ENCODE measurements at places on chromosomes 6 and 20.
A peak's percentile ranks its signal among the peaks of the same experiment; 100 is the strongest.

- peaks cover 72% of the 10 kb centered on the region for H3K27me3 ChIP-seq
- DNase-seq: peak; percentile 57
- peak overlapping the region; percentile 60 for H3K4me3 ChIP-seq
- no peak overlapping the region for H3K27ac ChIP-seq
Observed at GRCh38 chr6:160766989-160767646, 65.1 kb downstream of the PLG start.

GRCh38 chr6:34516391-34517324, 39.5 kb downstream of the SPDEF start:
- peak; percentile 3 for DNase-seq
- H3K4me3 ChIP-seq: no peak overlapping the region
- no peak overlapping the region for H3K27ac ChIP-seq
- H3K36me3 ChIP-seq: no peaks in the 10 kb centered on the region
- peaks cover 53% of the 10 kb centered on the region for H3K27me3 ChIP-seq
- H3K4me1 ChIP-seq: no peaks in the 10 kb centered on the region

DNA sequence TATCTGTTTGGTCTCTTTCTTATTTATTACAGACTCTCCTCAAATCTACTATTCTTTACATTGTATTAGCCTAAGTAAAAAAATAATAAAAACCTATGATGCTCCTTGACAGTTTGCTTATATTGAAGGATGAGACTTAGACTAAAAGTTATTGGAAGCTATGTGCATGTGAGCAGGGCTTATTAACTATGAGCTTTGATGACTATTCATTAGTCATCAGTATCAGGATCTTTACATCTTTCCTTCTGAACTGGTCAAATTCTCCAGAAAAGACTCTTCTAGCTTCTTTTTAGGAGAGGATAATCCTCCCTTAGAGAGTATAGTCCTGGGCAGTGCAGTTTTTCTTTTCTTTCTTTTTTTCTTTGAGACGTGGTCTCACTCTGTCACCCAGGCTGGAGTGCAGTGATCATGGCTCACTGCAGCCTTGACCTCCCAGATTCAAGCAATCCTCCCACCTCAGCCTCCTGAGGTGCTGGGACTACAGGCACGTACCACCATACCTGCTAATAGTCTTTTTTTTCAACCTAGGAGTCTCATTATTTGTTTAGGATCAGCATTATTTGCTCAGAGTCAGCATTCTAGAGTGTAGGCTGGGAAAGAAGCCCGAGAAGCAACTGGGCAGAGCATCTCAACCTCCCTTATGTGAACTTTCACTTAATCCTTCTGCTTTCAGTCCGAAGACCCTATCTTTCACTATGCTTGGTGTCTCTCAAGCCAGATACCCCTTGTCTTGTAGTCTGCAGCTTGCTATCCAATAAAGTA, 37.1 kb upstream of the YWHAB start:
- H3K4me1 ChIP-seq: no peaks in the 10 kb centered on the region
- peaks cover 34% of the 10 kb centered on the region for H3K27me3 ChIP-seq
- no peaks in the 10 kb centered on the region for H3K36me3 ChIP-seq
- no peak overlapping the region for H3K27ac ChIP-seq
- H3K4me3 ChIP-seq: no peak overlapping the region

GRCh38 chr6:157091856-157092460, 231.4 kb downstream of the TMEM242 start:
- H3K4me3 ChIP-seq: no peak overlapping the region
- DNase-seq: no peak
- H3K4me1 ChIP-seq: peaks cover 77% of the 10 kb centered on the region
- no peaks in the 10 kb centered on the region for H3K36me3 ChIP-seq
- H3K27me3 ChIP-seq: no peaks in the 10 kb centered on the region
- no peak overlapping the region for H3K27ac ChIP-seq

DNA sequence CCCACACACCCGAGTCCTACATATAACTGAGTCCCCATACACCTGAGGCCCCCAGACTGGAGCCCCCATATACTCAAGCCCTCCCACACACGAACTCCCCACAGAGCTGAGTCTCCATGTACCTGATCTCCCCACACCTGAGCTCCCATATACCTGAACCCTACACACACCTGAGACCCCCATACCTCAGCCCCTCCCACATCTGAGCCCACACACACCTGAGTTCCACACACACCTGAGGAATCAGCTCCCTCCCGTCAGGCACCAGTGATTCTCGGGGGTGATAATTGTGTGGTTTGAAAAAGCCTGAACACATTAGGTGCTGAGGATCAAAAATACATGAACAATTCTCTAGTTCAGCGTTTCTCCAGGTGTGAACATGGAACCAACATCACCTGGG, 15.4 kb downstream of the PFDN4 start:
- no peaks in the 10 kb centered on the region for H3K27me3 ChIP-seq
- no peak overlapping the region for H3K4me3 ChIP-seq
- peaks cover 21% of the 10 kb centered on the region for H3K4me1 ChIP-seq
- no peak overlapping the region for H3K27ac ChIP-seq
- no peak for DNase-seq
- H3K36me3 ChIP-seq: no peaks in the 10 kb centered on the region

GRCh38 chr20:48689388-48689787, 138.4 kb downstream of the PREX1 start:
- H3K27me3 ChIP-seq: no peaks in the 10 kb centered on the region
- no peak overlapping the region for H3K4me3 ChIP-seq
- no peak for DNase-seq
- peaks cover 44% of the 10 kb centered on the region for H3K4me1 ChIP-seq
- no peaks in the 10 kb centered on the region for H3K36me3 ChIP-seq
- H3K27ac ChIP-seq: no peak overlapping the region

Measured in left ventricle myocardium inferior (tissue), 1 donor.